Smooth muscle cell of bladder (primary cell): ENCODE measurements at places on chromosomes 12 and 14. TPM values are rescaled to one million over a fixed set of nuclear protein-coding genes. Genes with fewer than 3 reads are reported as not detected.

IL31 gene
- total RNA-seq: not detected in 2 replicates

CDK2 gene
- total RNA-seq: 7.1 and 8.5 TPM in 2 replicates

CRADD gene
- 15.4 and 19.4 TPM in 2 replicates for total RNA-seq

TAS2R42 gene
- not detected in 2 replicates for total RNA-seq

SLC2A14 gene
- not detected in 2 replicates for total RNA-seq

RNASE2 gene
- not detected in 2 replicates for total RNA-seq

TRMT61A gene
- 5.1 and 7.3 TPM in 2 replicates for total RNA-seq

IL23A gene
- total RNA-seq: not detected in 2 replicates

DCN gene
- 1,181 and 1,320 TPM in 2 replicates for total RNA-seq

NPAS3 gene
- 0.28 and 0.83 TPM in 2 replicates for total RNA-seq

FOXG1 gene
- under 0.01 TPM in 2 replicates for total RNA-seq

NKX2-1 gene
- not detected in 2 replicates for total RNA-seq

DCAF5 gene
- total RNA-seq: 11.0 and 15.5 TPM in 2 replicates

LHX5 gene
- not detected in 2 replicates for total RNA-seq

KRT82 gene
- total RNA-seq: not detected in 2 replicates

NRIP2 gene
- not detected in 2 replicates for total RNA-seq

OR4Q2 gene
- not detected in 2 replicates for total RNA-seq

TPH2 gene
- not detected in 2 replicates for total RNA-seq

ABCD4 gene
- total RNA-seq: 18.3 and 21.9 TPM in 2 replicates

CPNE8 gene
- total RNA-seq: 6.4 and 6.7 TPM in 2 replicates

GMFB gene
- 76.8 and 79.5 TPM in 2 replicates for total RNA-seq

PRR4 gene
- total RNA-seq: 0.37 and 0.57 TPM in 2 replicates

PLEKHG7 gene
- total RNA-seq: not detected in 2 replicates

METTL1 gene
- total RNA-seq: 3.8 and 9.1 TPM in 2 replicates

TNFRSF1A gene
- 99.0 and 112 TPM in 2 replicates for total RNA-seq

CHST11 gene
- total RNA-seq: 2.4 and 3.6 TPM in 2 replicates

RPGRIP1 gene
- not detected in 2 replicates for total RNA-seq

TAS2R13 gene
- 0.65 and 0.85 TPM in 2 replicates for total RNA-seq

ACAD10 gene
- total RNA-seq: 12.4 and 15.8 TPM in 2 replicates

SIX1 gene
- 1.8 and 2.8 TPM in 2 replicates for total RNA-seq

FSCB gene
- not detected in 2 replicates for total RNA-seq

CLEC4C gene
- total RNA-seq: not detected in 2 replicates

LYZ gene
- 0.09 TPM in 1 of 2 replicates, not detected in the other for total RNA-seq

P2RX7 gene
- total RNA-seq: 0.65 and 1.7 TPM in 2 replicates

SCFD1 gene
- total RNA-seq: 105 and 116 TPM in 2 replicates

SLC25A21 gene
- total RNA-seq: 0.57 and 1.2 TPM in 2 replicates

FERMT2 gene
- 118 and 135 TPM in 2 replicates for total RNA-seq

OVCH1 gene
- 0.09 and 0.14 TPM in 2 replicates for total RNA-seq
